ENCODE measurements at places on chromosomes 4 and X.

DNA sequence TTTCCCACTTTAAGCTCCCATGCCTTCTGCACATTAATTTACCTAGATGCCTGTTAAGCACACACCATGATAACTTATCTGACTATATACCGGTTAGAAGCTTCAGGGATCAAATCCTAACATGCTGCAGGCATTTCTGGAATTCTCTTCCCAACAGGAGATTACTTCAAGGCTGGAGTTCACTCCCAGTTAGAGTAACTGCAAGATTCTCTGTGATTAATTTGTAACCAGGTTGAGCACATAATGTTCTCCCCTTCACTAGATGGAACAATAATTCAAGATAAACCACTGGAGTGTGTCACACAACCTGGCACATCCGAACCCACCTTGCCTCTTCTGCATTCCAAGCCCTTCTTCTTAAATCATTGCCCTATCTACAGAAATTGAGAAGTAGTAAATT, 11.8 kb upstream of the UGT2A3 start:
- DNase-seq = no peak

DNA sequence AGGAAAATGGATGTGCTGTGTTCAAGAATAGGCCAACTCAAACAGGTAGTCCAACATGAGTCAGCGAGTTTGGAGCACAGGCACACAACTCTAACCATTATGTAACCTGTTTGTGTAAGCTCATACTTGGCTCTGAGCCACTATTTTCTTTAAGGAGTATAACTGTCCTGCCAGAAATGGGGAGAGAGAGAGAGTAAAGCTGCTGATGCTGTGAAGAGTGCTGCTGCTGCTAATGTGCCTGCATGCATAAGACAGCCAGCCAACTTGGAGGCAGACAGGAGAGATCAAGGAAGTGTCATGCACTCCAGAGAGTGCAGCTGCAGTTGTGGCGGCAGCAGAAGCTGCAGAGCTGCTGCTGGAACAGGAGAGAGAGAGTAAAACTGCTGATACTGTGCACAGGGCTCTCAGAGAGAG, 11.7 kb upstream of the STATH start:
- no peak for DNase-seq

DNA sequence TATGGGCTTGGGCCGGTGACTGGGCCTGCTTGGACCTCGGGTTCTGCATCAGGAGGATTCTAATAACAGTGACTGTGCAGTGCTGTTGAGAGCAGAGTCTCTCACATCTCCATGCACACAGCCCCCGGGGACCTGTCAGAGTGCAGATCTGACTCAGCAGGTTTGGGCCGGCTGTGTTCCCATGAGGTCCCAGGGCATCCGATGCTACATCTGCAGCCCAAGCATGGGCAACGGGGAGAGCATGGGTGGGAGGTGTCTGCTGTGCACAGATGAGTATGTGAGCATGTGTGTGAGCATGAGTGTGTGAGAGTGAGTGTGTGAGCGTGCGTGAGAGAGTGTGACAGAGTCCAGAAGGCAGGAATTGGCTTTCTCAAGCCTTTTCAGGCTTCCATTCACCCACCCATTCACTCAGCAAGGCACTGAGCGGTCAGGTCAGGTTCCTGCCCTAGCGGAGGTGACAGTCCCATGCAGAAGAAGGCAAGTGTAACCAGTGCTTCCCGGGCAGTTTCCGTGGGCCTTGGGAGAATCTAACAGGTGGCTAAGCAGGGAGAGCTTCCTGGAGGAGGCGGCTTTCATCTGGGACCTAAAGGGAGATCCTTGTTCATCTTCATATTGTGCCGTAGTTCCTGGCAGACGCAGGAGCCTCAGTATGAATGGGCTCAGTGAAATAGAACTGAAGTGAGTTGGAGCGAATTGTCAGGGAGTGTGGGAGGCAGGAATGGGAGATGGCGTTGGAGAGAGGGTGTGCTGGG, 62.6 kb downstream of the SORCS2 start:
- DNase-seq = no peak

GRCh38 chrX:129771266-129771995, 8.3 kb upstream of the SASH3 start:
- no peak for DNase-seq

GRCh38 chr4:153204247-153204671, at the start of gene TRIM2:
TSS of gene TRIM2 (plus strand) at chr4:153204443. CDS start at chr4:153204531, 88 bp downstream.
- no peak for DNase-seq

DNA sequence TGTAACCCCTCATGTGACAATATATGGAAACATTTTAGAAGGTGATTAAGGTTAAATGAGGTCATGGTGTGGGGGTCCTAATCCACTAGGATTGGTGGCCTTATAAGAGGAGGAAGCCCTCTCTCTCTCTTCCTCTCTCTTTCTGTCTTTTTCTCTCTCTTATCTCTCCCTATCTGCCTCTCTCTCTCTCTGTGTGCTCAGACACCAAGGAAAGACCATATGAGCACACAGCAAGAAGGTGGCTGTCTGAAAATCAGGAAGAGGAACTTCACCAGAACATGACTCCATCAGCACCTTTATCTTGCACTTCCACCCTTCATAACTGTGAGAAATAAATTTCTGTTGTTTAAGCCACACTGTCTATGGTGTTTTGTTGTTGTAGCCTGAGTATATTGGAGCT, 1472.2 kb downstream of the PCDH7 start:
- no peak for DNase-seq

- no peak for DNase-seq
Measured at GRCh38 chr4:36675436-36675835, 394.0 kb downstream of the DTHD1 start.

GRCh38 chrX:39452401-39452800, 645.4 kb downstream of the BCOR start:
- DNase-seq = no peak

DNA sequence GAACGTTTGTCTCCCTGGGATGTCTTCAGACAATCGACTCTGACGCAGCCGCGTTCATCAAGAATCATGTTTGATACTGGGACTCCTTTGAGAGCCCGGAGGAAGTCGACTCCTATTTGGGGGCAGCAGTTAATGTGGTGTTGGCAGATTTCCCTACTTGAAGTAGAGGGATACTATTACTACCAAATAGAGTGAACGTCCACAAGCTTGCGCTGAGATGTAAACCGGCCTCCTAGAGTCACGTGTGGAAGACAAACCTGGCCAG, 18.7 kb downstream of the PIGG start:
- DNase-seq = no peak

- no peak for DNase-seq
Measured at GRCh38 chr4:139656614-139657486, 8.8 kb upstream of the MGST2 start.

DNA sequence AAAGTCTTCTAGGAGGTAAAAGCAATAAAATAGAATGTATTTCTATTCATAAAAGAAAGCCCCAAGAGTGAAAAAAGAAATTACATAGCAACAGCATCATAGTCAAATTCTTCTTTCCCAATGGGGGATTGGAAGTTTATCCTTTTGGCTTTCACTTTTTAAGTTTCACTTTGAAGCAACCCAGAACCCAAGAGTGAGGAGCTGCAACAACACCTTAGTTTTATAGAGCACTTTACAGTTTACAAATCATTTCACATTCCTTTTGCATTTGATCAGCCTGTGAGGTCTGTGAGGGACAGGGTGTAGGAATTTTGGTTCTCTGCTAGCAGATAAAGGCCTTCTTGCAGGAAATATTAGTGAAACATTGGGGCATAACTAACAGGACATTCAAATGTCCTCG, 112.0 kb upstream of the NDP start:
- DNase-seq = no peak

All from vagina (tissue), 2 donors.